ENCODE measurements at places on chromosomes 4 and X.

GRCh38 chr4:55125763-55126541, 557 bp upstream of the KDR start:
- DNase-seq, result no peak

- DNase-seq, result no peak
Observed at GRCh38 chr4:124839786-124840390, 127.4 kb upstream of the ANKRD50 start.

DNA sequence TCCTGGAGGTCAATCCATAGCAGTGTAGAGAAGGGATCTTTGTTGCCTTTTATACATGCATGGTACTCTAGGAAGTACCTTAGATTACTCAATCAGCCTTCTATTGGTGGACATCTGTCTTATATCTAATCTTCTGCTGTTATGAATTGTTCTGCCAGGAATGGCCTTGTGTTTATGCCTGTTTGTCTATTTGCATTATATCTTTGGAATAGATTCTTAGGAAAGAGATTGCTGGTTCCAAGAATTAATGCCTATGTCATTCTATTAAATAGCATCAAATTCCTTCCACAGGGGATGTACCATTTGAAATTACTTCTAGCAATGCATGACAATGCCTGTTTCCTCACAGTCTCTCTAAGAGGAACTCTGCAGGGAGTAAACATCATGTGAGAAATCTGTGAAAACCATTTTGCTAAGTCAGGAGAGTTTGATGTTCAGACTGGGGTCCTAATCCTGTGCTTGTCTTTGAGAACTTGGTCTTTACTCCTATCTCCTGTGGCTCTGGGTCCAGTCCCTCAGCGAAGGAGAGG, 42.5 kb downstream of the BEX3 start:
- no peak for DNase-seq

DNA sequence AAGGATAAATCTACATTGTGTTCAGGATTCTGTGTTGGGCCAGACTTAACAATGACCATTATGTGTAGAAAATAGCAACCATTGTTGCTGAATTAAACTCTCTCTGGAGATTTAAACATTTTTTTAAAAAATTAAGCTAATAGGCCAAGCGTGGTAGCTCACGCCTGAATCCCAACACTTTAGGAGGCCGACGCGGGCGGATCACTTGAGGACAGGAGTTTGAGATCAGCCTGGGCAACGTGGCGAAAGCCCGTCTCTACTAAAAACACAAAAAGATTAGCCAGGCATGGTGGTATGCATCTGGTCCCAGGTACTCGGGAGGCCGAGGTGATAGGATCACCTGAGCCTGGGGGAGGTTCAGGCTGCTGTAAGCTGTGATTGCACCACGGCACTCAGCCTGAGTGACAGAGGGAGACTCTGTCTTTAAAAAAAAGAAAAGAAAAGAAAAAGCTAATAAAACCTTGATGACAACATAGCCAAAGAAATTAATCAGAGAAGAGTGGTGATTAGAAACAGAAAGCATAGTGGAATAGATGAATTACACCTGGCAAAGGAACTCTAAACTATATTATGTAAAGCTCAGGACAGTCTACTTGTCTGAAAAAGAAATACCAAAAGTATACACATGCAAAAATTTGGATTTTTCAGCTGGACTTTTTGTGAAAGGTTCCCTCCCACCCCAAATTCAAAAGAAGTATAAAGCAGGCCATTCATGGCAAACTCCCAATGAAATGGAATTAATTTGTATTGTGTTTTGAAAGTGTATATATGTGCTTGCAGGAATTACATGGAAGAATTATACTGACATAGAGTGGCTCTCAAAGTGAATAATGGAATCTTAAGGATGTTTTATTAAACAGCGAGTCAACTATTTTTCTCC, 21.9 kb downstream of the PLS3 start:
- no peak for DNase-seq

GRCh38 chrX:55312655-55313054, 47.9 kb upstream of the PAGE3 start:
- DNase-seq, result no peak

DNA sequence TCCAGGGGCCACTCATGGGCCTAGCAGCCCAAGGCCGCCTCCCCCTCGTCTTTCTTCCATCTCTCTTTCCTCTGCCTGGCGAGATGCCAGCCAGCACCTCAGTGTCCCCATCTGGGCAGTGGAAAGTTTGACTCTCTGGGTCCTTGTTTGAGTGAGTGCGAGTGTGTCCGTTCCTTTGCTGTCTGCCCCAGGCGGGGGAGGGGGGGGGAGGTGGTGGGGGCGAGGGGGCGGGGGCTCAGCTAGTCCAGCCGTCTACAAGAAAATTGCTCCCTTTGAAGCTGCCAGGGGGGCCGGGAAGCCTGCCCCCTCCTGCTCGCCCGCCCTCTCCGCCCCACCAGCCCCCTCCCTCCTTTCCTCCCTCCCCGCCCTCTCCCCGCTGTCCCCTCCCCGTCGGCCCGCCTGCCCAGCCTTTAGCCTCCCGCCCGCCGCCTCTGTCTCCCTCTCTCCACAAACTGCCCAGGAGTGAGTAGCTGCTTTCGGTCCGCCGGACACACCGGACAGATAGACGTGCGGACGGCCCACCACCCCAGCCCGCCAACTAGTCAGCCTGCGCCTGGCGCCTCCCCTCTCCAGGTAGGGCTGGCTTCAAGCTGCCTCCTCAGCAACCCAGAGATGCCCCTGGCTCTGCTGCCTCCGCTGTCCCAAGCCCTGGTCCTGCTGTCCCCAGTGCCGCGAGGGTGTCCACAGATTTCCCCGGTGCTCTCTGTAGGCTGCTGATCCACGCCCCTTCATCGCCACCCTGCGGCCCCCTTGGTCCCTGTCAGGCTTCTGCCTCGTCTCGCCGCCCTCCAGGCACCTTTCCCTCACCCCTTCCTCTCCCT, at the start of gene BGN:
Gene BGN (plus strand): TSS at position 440 of the 821 bp plus-strand sequence. CDS start 9,652 bp downstream, outside the sequence.
- no peak for DNase-seq

GRCh38 chr4:167000141-167000852, 234.0 kb downstream of the SPOCK3 start:
- DNase-seq, result no peak

- no peak for DNase-seq
Observed at GRCh38 chr4:140163029-140163810, 9.2 kb upstream of the MAML3 start.

DNA sequence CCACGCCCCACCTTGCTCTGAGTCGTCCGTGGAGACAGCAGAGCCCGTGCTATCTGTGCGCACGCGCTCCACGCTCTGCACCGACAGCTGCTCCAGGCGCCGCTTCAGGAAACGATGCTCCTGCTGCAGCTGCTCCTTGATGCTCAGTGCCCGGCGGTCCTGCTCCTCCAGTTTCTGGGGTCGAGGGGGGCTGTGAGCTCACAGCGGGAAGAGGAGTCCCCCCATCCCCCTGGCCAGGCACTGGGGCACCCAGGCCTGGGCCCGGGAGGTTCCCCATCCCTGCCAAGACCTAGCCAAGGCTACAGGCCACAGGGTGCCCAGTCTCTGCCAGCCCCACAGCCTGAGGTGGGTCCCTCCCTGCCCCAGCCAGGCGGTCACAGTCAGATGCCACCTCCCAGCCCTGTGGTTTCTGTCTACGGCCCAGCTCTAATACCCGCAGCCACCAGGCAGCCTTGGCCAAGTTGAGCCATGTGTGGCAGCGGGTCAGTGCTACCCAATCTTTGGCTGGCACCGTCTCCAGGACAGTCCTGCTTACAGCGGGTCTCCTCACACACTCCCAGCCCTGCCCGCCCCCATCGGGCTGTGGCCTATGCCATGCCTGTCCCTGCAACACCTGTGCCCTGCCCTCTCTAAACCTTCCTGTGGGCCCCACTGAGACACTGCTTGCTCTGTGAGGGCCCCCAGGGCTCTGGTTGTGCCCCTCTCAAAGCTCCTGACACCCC, 9.3 kb upstream of the HAUS3 start:
- no peak for DNase-seq

DNA sequence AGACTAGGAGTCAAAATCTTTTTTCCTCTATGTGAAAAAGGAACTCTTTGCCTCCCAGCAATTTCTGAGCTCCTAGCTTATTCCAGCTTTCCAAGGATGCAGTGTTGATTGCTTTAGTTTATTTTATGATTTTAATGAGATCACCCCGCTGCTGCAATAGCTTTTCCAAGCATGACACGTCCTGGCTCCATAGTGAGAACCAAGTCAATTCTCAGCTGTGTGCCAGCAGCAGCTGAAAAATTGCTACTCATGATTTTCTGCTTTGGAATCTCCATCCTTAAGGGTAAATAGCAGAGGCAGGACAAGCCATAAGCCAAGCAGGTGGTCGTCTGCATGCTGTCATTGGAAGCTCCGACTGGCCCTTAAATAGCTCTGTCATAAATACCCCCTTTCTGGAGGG, 64.5 kb downstream of the FTHL17 start:
- no peak for DNase-seq

GRCh38 chr4:172035562-172035961, 222.4 kb downstream of the GALNTL6 start:
- DNase-seq, result no peak

DNA sequence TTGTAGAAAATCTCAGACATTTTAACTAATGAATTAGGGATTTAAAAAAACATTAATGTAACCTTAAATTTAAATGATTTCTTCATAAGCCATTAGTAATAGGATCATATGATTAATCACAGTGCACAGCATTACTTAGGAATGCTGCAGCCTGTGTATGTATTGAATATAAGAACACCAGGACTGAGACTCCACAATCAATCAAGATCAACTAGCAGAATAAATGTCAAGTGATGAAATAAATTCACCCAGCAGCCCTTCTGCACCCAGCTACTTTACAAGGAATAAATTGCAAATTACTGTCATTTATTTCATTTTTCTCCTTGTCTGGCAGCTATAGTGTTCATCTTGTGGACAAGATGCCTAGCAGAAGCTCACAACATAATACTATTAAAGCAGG, 46.5 kb downstream of the NEIL3 start:
- no peak for DNase-seq

DNA sequence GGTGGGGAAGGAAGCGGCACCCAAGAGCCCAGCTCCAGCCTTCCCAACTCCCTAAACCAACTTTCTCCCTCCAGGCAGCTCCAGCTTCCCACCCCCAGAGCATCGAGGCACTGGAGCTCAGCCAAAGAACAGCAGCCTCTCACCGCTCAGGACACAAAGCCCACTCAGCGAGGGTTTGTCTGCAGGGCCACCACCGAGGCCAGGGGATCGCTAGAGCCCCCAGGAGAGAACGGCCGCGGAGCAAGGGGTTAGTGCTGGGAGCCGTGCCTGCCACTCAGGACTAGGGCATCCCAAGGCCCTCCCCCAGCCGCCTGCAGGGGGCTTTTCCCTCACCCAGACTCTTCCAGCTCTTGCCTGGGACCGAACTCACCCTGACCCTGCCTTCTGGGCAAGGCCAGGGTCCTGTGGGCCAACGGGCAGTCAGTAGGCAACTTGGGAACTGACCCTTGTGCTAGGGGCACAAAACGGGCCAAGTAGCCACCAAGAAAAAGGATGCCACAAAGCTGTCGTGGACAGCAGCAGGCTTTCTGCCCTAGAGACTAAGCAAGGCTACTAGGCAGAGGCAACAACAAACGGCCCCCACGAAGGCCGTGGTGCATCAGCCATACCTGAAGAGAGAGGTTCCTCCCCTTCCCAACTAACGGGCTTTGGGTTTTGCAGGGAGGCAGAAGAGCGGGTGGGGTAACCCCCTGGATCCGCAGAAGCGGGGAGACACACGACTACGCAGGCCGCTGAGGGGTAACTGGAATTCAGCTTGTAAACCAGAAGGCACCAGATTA, 2.3 kb downstream of the HCFC1 start:
- no peak for DNase-seq

DNA sequence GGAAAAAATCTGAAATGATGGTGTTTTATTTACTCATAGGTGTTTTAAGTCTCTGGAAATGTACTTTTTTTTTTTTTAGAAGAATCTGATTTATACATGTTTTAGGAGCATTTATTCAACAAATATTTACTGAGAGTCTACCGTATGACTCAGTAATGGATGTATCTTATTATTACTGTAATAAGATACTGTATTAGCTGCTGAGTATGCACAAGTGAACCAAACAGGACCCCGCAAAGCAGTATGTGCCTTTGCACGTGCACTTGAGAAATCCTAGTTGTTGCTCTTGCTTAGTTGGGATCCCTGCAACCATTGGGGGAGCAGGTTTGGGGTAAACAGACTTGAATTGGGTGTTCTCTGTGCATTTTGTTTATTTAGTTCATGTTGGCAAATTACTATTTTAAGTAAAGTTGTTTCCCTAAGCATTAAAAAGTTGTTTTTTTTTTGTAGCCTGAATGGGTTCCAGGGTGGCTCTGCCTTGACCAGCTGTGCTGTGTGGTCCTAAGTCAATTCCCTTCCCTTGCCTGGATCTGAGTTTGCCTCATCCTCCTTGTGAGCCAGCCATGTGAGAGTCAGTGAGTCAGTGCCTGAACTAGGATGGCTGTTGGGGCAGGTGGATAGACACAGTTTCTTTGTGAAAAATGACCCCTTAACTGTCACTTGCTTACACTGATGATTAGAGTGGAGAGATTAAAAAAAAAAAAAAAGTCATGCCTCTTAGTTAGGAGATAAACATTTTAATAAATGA, 27.7 kb downstream of the DCUN1D4 start:
- DNase-seq, result no peak

GRCh38 chr4:114398410-114398809, 200.2 kb upstream of the UGT8 start:
- no peak for DNase-seq

GRCh38 chr4:8695237-8696219, 103.0 kb downstream of the CPZ start:
- no peak for DNase-seq

GRCh38 chr4:27055221-27055760, 194.7 kb downstream of the STIM2 start:
- no peak for DNase-seq

GRCh38 chr4:5054532-5054931, 3.3 kb downstream of the STK32B start:
- DNase-seq, result no peak

GRCh38 chr4:114924311-114924710, 189.1 kb downstream of the NDST4 start:
- DNase-seq, result no peak

DNA sequence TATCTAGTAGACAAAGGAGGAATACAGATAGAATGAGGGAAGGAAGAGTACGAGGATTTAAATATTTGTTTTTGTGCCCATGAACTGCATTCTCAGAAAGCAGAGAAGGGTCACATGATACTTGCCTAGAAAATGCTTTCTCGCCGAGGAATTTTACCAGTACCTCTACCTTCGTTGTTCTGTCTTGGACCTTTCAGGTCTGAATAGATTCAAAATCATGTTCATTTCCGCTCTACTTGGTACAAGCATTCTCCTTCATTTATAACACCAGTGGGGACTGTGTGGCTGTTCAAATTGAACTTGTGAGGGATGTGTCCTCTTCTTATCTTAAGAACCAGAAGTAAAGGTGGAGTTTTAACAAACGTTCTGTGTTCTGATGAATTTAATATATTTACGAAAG, 1.9 kb downstream of the USP38 start:
- DNase-seq, result no peak

DNA sequence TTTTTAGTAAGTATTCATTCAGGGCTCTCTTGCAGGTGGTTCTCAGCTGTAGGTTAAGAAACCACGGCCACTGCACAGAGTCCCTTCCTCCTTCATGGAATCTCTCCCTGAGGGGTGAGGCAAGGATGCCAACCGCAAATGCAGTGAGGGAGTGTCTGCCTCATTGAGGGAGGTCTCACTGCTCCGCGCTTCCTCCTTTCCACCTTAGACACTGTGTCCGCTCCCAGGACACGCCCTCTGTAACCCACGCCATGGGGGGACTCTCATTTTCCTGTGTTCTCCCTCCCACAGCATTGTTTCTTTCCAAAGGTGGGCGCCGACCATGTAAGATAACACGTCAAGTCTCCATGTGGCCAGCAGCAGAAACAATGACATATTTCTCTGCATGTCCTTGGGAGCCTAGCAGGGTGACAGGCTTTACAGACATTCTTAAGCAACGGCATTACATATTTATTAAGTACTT, 63.2 kb downstream of the SEPSECS start:
- DNase-seq, result no peak

GRCh38 chrX:50072110-50072509, 128.7 kb downstream of the AKAP4 start:
- DNase-seq, result no peak
